Activated CD4-positive, alpha-beta T cell treated with anti-CD3 and anti-CD28 coated beads, Interleukin-2, amount 50 U/mL, for 1 hour (primary cell): ENCODE measurements at places on chromosomes 7 and 10.
A peak's percentile ranks its signal among the peaks of the same experiment; 100 is the strongest.

DNA sequence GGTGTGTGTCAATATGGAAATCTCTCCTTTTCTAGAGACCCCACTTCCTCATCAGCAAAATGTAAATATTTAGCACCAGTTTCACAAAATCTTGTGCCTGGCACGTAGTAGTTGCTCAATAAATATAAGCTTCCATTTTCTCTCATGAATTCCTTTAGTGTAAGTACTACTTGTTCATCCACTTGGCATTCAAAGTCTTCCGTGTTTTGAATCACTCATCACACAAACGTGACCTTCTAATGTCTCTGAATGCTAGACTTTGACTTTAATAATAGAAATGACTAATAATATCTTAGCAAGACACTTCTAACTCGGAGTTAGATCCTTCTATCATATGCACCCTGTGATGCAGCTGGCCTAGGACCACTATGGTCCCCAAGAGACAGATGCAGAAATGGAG is 168.7 kb upstream of the ZNF32 start:
- DNase-seq, result no peak

DNA sequence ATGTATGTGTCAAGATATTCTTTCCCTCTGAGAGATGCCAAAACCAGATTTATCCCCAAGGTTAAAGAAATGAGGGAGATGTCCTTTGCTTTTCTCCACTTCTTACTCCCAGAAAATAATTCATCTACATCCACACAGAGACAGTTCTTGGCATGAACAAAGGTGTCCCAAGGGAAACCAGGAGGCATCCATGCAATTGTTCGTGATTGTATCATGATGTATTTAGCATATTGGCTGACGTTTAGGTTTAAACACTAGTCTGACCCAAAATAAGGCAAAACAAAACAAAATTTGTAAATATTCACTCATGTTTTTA is 223.9 kb downstream of the C7orf25 start:
- no peak for DNase-seq

- peak; percentile 77 for DNase-seq
Measured at GRCh38 chr7:35799846-35800717, 775 bp upstream of the SEPTIN7 start.

DNA sequence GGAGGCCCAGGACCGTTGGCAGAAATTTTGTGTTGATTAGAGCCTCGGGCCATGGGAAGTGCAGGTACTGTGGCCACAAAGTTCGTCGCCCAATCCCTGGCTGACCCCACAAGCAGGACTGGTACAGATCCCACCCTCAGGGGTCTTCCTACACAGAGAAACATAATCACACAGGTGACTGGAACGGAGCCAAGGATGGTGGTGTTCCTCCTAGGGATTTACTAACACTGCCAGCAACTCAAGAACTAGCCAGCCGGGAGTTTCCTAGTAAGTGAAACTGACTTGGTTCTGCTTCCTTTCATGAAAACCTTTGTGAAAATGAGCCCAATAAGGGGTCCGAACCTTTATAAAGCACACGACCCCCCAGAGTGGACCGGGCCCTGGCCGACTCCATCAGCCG is 5.7 kb downstream of the CUX1 start:
- no peak for DNase-seq

DNA sequence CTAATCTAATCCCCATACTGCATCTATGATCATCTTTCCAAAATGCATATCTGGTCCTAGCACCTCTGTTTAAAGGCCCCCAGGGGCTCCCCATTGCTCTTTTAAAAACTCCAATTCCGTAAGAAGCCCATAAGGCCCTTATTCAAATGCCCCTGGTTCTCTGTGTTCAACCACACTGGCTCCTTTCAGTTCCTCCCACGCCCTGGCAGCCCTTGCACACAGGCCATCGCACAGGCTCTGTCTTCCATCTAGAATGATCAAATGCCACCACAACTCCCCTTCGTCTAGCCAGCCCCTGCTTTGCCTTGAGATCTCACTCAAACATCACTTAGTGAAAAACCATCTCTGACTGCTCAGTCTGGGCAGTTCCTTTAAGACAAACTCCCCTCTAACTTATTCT is 112.9 kb upstream of the LYZL2 start:
- DNase-seq, result no peak

DNA sequence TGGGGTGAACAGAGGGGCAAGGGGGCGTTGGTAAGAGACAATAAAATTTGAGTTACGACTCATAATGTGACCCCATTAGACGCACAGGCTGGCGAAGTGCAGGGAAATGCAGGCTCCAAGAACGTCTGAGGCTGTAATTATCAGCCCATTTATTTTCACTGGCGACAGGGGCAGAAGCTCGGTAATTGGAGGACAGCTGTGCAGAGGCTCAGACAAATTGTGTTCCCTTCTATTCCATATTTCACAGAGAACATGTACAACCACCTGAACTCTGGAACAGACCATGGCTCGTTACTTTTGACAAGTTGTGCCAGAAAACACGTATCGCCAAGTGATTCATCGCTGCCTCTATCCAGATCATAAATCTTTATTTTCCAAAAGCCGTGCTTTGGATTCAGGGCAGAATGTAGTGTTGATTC is 137.3 kb upstream of the FRMD4A start:
- DNase-seq, result no peak

GRCh38 chr10:19546224-19546623 is 270.0 kb upstream of the PLXDC2 start:
- no peak for DNase-seq

- no peak for DNase-seq
Measured at GRCh38 chr10:128480601-128481000, 354.4 kb upstream of the MKI67 start.

- peak; percentile 57 for DNase-seq
Measured at GRCh38 chr10:73886085-73886529, 11.8 kb upstream of the CAMK2G start.

DNA sequence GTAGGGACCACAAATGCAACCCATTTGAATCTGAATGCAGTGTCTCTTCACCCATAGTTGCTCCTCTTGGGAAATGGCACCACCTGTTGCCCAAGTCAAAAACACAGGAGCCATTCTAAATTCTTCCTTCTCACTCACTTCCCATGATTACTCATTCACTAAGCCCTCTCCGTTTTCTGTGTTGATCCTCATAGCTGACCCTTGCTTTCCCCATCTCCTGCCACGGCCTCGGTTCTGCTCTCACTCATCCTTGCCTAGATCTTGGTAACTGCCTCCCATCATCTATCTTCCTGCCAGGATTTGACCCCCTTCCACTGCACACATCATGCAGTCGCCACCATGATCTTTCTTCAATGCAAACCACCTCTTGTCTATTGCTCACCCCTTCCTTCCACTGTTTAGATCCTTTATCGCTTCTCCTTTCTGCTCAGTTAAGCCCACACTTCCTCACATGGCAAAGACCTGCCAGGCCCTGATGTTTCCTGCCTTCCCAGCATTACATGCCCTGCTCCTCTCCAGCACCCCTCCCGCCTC is 19.0 kb upstream of the CPN1 start:
- no peak for DNase-seq

DNA sequence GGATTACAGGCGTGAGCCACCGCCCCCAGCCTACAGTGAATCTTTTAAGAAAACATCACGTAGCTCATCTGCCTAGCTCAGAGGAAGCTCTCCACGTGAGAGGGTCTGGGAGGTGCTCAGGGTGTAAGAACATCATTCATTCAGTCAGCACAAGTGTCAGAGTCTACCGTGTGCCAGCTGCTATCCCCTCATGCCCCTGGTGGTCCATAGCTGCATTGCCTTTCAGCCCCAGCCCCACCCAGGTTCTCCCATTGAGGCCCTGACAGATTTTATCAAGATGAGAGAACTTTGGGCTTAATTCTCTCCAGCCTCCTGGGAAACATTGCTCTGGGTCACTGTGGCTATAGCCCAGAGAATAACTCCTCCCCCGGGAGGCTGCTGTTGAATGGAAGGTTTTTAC is 45.1 kb downstream of the ZNF503 start:
- no peak for DNase-seq

DNA sequence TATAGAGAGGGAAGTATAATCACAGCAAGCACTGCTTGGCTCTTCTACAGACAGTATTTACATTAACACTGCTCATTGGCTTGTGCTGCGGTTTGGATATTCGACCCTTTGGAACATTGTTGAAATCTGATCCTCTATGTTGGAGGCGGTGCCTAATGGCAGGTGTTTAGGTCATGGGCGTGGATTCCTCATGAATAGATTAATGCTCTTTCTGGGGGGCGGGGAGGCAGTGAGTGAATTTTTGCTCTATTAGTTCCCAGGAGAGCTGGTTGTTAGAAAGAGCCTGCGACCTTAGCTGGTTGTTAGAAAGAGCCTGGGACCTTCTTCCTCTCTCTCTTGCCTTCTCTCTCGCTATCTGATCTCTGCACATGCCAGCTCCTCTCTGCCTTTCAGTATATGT is 77.3 kb upstream of the SVIL start:
- no peak for DNase-seq

DNA sequence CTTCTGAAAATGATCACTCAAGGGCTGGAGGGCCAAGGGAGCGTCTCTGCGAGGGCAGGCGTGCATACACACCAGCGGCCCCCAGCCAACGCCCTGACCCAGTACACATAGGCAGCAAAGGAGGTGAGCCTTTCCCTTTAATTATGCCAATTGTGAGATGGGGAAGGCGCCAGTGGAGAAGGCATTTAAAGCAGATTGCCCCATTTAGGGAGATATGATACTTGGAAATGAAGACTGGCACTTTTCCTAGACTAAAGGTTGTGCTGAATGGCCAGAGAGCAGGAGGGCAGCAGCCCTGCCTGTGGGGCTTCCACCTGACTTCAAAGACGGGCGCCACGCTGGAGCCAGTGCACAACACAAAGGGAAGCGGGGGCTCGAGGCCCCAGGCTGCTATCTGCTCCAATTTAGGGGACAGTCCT is 24.1 kb downstream of the HIPK2 start:
- no peak for DNase-seq

DNA sequence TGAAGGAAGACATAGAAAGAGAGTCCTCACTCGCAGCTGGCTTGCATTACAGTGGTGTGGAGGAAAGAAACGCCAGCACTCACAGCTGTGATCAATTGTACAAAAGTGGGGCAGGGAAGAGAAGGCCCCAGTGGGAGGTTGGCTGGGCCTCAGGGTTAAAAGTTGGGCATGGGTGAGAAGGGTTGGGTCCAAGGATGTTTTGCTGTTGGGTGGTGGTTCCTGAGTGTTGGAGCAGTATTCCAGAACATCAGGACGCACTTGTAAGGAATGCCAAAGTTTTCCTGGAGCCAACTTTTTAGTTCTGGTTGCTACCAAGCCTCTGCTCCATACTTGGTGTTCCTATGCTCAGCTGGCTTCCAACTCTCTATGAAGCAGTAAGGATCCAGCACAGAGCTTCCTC is 55.4 kb upstream of the MKRN1 start:
- DNase-seq, result no peak

DNA sequence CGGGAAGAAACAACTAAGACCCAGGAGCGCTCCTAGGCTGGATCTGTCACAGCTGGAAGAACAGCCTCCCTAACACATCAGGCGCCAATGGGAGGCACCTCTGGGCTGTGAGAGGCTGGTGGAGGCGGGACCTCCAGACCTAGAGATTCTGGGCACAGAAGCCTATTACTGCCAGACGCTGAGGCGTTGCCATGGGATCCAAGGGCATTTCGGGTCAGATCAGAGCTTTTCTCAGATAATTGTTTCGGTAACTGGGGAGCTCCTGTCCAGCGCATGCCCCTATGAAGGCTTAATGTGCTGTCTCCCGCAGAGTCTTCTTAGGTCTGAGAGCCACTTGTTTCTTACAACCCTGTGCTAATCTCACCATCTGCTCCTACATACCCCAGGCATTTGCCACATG is 339.2 kb downstream of the ZNF716 start:
- no peak for DNase-seq

GRCh38 chr7:26627221-26627620 is 237.2 kb downstream of the SKAP2 start:
- DNase-seq, result no peak

DNA sequence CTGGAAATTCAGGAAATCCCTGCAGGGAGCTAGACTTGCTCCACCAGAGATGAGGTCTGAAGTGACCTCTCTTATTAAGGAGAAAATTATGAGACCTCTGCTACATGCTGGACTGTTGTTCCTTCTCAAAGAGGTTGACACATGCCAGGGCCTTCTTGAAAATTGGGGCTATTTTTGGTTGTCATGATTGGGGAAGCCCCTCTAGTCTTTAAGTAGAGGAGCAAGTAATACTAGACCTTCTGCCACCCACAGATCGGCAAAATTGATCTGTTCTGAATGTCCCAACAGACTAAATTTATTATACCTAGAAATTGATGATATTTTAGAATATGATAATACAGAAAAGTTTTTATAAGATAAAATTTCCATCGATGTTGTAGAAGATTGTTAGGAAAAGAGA is 160.8 kb upstream of the GRB10 start:
- DNase-seq, result no peak

- no peak for DNase-seq
Measured at GRCh38 chr10:35848412-35848811, 206.3 kb upstream of the FZD8 start.

DNA sequence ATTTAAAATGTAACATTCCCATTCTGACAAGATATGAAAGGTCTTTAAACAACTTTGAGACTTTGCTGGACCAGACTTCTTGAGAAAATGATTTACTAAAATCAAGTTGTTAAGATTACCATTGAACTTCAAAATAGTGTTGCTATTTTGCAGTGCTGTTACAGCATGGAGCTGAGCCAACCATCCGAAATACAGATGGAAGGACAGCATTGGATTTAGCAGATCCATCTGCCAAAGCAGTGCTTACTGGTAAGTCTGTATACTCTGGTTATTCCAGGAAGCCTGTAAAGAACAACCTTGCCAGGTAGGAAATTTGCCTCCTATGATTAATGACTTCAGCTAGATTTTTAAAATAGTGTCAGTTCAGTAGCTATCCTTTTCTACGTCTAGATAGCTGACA is 18.8 kb downstream of the TNKS2 start:
- no peak for DNase-seq

DNA sequence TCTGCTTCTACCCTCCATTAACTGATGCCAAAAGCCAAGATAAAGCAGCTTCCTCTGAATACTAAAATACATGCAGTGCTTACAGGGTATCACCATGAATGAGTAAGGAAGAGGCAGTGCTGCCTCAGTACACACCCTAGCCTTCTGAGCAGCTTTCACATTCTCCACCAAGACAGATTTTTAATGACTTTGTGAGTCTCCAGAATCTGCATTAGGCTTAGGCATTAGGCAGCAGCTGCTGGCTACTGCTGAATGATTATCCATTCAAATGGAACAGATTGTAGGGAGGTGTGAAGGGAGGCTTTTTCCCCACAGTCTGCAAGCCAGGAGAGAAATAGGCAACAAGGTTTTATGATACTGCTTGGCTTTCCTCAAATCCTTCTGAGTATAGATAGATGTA is 1226.7 kb upstream of the LRRN3 start:
- DNase-seq, result no peak
